ENCODE measurements at places on chromosomes 5 and 9.

GRCh38 chr5:115941051-115941675, 21.1 kb upstream of the LVRN start:
- peak; percentile 94 for DNase-seq

DNA sequence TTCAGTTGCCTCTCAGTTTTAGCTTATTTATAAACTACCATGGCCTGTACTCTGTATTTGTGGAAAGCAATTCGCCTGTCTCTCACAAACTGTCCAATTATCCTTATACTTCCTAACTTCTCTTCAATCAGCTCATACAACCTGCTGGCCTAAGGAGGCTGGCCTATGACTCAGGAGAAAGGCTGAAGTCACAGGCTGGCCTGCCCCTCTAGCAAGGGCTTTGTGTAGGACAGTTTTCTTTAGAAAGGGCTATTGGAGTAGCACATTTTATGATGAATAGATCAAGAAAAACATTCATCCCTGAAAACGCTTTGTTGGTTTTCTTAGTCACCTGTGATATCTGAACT, 988.7 kb upstream of the ARRDC3 start:
- DNase-seq: no peak

DNA sequence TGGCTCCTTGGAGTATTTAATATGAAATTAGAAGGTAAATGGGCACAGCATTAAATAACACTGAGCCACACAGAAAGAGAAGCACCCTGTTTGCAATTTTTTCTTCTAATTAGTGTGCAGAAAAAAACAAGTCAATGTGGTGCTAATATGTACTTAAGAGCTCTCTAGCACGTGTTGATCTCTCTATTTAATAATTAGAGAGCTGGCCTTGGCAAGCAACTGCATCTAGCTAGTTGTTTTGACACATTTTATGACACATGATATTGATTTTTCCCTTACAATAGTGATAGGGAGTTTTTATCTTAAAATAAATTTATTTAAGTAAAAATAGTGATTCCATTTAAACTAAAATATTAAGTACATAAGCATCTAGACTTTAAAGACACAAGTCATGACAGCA, 54.5 kb upstream of the NUDT12 start:
- DNase-seq: no peak

GRCh38 chr9:70052768-70053167, 9.1 kb downstream of the MAMDC2 start:
- no peak for DNase-seq

- DNase-seq: no peak
Observed at GRCh38 chr9:129021091-129021490, 7.0 kb downstream of the SH3GLB2 start.

DNA sequence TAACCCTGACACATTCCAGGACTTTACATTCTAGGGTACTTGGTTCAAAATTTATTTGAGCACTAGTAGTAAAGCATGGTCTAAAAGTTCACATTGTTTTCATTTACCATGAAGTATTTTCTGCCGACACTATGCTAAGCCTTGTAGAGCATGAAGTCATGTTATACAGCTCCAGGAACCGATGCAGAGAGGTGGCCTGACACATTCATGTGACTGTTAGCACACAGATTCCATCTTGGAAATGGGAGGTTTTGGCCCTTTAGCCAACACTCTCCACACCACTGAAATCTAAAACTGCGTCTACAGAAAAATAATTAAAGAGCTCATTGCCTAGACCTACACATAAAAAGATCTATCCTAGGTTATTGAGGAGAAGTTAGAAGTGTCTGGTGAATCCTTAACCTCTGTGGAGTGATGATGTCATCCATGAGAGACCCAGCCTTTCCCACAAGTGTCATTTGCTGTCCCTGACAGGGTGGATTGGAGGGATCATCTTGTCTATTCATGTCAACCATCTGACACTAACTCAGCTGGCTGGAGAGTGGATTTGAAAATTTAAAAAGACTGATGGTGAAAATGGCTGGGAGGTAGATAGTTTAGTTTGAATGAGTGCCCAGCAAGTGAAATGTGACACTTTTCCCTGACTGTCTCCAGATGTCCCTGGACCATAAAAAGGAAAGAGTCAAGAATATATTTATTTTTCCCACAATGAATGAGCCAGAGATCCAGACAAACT, 1.3 kb downstream of the RANBP3L start:
- DNase-seq: no peak

GRCh38 chr9:121865884-121866283, 214.4 kb downstream of the DAB2IP start:
- no peak for DNase-seq

DNA sequence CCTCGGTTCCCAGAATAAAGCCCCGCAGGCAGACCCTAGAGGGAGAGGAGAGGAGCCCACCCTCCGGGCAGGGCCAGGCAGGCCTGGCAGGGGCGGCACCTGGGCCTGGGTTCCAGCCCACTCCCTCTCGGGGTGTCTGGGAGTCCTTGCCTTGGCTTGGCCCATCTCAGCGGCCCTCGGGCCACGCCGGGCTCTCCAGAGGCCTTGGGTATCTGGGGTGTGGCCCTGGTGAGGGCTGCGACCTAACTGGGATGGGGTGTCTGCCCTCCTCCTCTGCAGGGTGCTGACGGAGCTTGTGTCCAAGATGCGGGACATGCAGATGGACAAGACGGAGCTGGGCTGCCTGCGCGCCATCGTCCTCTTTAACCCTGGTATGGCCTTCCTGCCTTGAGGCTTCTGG, 105.4 kb downstream of the RXRA start:
- no peak for DNase-seq

DNA sequence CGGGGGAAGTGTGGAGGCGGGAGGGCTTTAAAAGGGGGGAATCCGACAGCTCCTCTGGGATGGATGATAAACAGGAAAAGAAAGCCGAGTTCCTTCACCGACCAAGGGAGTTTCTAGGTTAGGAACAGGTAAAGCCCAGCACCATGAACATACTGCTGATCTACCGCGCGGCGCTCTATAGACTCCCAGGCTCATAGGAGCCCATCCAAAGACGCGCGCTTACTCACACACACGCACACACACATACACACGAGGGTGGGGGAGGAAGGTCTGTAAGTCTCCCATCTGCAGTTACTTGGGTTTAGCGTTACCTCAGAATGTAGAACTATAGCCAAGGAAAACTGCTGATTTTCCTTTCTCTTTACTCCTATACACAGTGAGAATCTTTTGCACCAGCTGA, 2.6 kb upstream of the GABRB2 start:
- DNase-seq: peak; percentile 36

- DNase-seq: no peak
Observed at GRCh38 chr9:9729082-9729481, 883.7 kb downstream of the PTPRD start.

GRCh38 chr5:57327561-57328367, 153.9 kb downstream of the GPBP1 start:
- DNase-seq: no peak

DNA sequence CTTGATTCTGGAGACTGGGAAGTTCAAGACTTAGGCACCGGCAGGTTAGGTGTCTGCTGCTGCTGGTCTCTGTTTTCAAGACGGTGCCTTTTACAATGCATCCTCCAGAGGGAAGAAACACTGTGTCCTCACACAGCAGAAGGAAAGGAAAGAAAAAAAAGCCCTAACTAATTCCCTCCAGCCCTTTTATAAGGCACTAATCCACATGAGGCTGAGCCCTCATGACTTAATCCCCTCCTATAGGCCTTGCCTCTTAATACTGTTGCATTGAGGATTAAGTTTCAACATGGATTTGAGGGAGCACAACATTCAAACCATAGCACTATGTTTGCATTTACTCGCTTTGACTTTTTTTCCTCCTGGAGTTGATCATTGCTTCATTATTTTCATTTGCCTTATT, 585.9 kb downstream of the TLR4 start:
- no peak for DNase-seq

GRCh38 chr9:74691058-74691457, 193.9 kb downstream of the RORB start:
- DNase-seq: no peak

DNA sequence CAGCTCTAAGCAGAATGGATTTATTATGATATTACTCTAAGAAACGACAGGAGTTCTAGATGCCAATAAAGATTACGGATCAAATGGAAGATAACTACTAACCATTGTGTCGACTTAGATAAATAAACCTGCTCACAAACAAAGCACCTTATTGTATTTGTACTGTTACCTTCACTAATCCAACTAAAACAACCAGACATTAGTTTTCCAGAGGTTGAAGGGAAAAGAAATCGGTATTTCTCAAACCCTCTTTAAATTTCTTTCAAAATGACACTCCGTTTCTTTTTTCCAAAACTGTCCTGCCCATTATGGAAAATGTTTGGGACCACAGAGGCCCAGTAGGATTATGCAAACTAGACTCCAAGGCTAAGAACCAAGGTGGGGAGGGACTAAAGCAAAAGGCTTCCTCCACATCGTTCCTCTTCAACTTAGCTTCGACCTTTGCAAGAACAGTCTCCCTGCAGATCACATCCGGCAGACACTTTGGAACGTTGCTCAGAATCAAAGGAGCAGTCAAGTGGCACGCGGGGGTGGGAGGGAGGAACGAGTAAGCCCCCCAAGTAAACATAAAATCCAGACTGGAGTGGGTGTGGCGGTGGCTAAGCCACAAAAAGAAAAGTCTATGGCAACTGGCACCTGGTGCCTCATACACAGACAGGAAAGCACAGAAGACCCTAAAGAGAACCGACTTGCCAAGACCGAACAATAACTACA, 2.7 kb downstream of the MLLT3 start:
- no peak for DNase-seq

DNA sequence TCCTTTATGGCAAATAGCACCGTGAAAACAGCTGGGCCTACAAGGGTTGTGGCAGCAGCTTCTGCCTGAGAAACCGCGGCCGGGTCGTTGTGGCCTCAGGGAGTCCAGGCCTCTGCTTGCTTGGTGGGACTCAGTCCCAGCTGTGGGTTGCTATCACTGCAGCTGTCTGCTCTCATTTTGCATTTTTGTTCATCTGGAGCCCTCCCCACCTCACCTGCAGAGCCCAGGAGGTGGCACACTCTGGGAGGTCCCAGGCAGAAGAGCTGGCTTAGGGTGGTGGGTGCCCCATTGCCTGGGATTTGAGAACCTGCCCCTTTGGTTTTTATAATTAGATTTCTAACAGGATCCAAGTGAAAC, 138.4 kb downstream of the GADD45G start:
- DNase-seq: no peak

GRCh38 chr5:116520771-116521170, 53.9 kb downstream of the SEMA6A start:
- no peak for DNase-seq

DNA sequence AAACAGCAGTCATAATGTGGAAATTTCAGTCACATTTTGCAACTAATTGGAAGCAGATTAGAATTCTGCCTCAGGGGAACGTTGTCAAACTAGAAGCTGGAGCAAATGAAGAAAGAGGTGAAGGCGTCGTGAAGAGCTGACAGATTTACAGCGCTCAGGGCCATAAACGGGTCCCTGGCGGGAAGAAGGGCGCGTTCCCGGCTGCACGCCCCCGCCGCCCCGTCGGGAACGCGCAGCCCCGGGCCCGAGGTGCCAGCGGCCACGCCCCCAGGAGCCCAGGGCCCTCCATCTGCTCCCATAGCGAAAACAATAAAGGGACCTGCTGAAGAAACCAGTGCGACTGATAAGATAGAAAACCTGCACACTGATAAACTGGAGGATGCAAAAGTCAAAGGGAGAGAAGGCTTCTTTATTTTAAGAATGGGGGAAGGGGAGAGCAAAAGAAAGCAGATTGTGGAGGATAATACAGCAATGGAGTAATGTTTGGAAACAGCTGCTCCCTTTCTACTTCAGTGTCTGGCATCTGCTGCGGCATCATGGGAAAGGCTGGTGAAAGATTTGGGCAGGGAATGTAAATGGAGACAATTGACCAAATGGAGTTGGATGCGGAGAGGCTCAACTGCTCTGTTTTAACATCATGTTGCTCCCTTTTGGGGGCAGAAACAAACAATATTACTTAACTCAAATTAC, 11.1 kb downstream of the ZNF608 start:
- DNase-seq: peak; percentile 81

GRCh38 chr5:58185801-58186200, 274.1 kb downstream of the PLK2 start:
- peak; percentile 50 for DNase-seq

DNA sequence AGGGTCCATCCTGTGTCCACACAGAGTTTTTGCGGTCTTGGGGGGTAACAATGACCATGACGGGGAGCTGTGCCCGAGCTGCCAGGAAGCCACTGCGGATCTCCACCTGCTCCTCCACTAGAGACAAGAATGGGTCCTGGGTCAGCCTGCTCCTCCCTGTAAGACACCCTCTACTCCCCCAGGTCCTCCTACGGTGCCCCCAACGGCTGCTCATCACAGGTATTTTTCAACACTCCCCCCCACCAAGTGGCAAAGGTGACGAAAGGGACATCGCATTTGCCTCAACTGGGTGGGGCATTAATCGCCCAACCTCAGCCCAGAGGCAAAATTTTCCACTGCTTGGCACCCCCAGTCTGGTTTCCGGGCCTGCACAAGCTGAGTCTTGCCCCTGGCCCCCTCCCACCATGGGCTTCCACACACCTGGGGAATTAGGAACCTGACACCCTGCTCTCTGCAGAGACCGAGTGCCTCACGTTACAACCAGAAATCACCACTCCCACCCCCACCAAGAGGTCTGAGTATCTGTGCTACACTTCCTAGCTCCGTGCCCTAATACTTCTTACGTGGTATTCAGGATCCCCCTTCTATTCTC, 9.6 kb downstream of the NOL6 start:
- no peak for DNase-seq

- no peak for DNase-seq
Observed at GRCh38 chr9:73137286-73137899, 14.3 kb upstream of the ANXA1 start.

GRCh38 chr9:78807286-78807685, 510.4 kb downstream of the PSAT1 start:
- DNase-seq: no peak

- DNase-seq: no peak
Observed at GRCh38 chr9:93963969-93964368, 8.8 kb upstream of the BARX1 start.

- DNase-seq: peak; percentile 68
Observed at GRCh38 chr5:57650360-57651069, 167.9 kb upstream of the ACTBL2 start.

DNA sequence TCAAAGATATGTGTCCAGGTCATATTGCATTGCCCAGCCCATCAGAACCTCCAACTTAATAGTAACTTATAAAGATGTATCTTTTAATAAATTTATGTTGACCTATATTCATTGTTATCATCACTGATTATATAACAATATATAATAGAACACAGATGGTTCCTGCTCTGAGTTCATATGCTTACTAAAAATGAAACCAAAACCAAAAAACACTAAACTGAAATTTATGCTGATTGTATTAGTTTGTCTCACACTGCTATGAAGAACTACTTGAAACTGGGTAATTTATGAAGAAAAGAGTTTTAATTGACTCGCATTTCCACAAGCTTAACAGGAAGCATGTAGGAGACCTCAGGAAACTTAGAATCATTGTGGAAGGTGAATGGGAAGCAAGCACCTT, 462.5 kb upstream of the TYRP1 start:
- no peak for DNase-seq

- DNase-seq: no peak
Observed at GRCh38 chr9:93286252-93287188, 102.6 kb downstream of the WNK2 start.

DNA sequence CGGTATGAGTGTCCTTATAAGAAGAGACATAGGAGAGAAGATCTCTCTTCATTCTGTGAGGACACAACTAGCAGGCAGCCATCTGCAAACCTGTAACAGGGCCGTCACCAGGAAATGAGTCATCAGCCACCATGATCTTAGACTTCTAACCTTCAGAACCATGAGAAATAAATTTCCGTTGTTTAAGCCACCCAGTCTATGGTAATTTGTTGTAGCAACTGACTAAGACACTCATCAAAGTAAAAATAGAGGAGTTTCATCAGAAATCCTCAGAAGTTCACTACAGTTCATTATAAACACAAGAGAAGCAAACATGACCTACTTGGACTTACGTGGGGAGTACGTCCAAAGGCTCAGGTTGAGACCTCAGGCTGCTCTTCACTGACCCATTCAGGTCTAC, 357.7 kb downstream of the SEMA5A start:
- DNase-seq: peak; percentile 89
